ENCODE measurements at places on chromosomes 4 and X.

DNA sequence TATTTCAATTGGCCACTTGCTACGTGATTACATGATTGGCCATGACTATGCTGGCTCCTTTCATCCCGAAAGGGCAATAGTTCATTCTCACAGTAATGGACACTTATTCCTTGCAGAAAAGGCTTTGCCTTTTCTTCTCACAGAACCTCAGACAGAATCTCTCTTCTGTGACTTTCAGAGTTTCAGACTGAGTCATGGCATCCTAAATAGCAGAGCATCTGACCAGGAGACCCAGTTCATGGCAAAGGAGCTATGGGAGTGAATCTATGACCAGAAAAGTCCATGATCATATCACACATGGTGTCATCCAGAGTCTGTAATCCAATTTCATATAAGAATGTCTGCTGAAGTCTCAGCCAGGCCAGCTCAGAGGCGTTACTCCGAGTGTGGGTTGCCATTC is 263.3 kb upstream of the CLNK start:
- no peak for DNase-seq

GRCh38 chrX:50211510-50211909 is 6.9 kb downstream of the CCNB3 start:
- DNase-seq, result no peak

- DNase-seq, result no peak
Observed at GRCh38 chr4:148730766-148731165, 288.6 kb upstream of the NR3C2 start.

DNA sequence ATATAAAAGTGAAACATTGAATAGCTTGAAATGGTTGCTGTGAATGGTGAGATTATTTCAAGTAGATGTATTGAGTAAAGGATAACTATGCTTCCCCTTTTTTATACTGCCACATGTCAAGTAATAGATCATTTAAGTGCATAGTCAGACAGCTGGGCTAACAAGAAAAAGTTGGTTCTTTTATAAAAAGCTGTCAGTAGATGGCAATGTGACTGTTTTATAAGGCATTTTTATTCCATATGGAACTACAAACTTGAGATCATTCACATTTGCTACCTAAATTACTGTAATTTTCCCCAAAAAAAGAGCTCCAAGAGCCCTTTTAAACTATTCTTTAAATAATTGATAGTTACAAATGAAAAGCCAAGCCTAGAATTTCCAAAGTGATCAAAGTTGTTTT is 831.0 kb downstream of the C4orf33 start:
- DNase-seq, result no peak

GRCh38 chr4:154119317-154119716 is 330.4 kb upstream of the SFRP2 start:
- no peak for DNase-seq

DNA sequence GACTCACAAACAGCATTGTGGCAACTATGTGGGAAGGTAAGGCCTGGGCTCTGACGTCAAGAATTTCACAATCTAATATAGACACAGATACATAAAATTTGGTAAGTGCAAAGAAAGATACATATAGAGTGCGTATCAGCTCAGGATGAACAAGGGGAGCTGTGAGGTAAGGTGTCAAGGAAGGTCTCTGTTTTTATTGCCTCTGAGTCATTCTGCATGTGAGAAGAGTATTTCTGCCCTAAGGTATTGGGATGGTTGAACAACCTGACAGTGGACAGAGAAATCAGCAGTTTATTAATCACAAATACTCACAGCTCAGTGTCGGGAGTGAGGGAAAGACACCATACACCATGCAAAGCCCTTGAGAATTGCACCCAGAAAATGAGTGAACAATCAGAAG is 89.8 kb downstream of the COMMD8 start:
- DNase-seq, result no peak

DNA sequence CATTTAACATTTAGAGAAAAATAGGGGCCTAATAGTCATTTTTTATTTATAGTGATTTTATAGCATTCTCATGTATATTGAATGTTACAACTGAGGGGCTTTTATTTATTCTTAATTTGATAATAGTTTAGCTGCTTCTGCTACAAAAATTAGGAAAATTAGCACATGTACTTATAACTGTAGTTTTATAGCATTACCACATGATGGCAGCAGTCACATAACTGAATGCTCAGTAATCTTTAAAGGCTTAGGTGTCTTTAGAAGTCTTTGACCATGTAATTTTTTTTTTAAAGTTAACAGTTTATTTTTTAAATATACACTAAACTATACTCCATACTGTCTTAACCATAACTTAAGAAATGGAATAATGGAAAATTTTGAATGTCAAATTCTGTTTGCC is 136.6 kb downstream of the STAG2 start:
- no peak for DNase-seq

DNA sequence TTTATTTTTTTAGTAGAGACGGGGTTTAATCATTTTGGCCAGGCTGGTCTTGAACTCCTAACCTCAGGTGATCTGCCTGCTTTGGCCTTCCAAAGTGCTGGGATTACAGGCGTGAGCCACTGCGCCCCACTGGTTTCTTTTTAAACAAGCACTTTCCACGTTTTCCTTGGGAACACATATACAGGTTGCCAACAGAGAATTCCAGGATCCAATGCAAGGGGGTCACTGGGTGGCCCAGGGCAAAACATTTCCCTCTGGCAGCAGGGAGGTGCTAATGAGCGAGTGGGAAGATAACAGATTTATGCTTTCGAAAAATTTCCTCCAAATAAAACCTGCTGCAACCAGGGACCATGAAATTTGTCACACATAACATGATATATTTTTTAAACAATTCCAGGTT is 41.1 kb downstream of the ADRA2C start:
- DNase-seq, result no peak

GRCh38 chrX:2767631-2768455 is 16.0 kb downstream of the XG start:
- DNase-seq, result no peak
